ENCODE measurements at places on chromosomes 2 and 18. TPM values are rescaled to one million over a fixed set of nuclear protein-coding genes. Genes with fewer than 3 reads are reported as not detected.
A peak's percentile ranks its signal among the peaks of the same experiment; 100 is the strongest.

DNA sequence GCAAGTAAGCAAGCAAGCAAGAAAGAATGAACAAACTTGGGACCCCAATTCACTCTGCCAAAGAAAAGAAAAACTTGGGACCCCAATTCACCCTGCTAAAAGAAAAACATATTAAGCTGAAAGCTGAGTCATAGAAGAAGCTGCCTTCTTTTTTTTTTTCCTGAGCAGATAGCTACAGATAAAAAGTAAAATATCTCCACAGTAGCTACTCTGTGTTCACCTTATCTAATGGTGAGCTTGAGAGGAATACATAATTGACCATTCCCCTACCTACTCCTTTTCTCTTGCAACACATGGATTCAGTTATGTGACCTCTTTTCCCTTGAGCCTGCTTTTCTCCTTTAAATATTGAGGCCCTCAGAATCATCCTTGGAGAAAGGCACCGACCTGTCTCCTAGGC, 63.0 kb downstream of the MCFD2 start:
- no peak for DNase-seq
- no peaks in the 10 kb centered on the region for H3K36me3 ChIP-seq
- no peaks in the 10 kb centered on the region for H3K4me1 ChIP-seq
- H3K4me3 ChIP-seq: no peak overlapping the region
- no peaks in the 10 kb centered on the region for H3K27me3 ChIP-seq

DNA sequence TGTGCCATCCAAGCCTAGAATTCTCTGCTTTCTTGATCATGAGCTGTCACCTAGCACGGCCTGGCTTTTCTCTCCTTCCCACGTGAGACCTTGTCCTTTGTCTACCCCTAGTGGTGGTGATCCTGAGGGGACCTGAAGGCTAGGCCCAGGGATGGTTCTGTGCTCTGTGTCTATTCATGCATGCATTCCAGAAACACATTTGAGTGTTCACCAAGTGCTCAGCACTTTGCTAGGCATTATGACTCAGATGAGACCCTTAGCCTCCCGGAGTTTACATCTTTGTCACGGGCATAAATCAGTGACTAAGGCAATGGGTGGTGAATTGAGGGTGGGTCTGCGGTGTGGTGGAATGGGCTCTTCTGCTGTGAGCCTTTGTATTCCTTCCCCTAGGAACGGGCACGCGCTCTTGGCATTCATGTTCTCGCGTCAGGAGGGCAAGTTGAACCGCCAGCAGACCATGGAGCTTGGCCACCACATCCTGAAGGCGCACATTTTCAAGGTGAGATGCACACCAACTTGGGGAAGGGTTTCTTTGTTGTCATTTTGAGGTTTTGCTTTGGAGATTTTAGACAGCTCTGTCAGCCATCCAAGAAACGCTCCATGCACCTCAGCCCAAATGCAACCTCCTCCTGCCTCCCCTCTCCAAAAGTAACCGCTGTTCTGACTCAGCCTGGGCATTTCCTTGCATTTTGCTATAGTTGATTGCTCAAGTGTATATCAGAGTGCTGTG, 100.9 kb downstream of the WDSUB1 start:
- no peaks in the 10 kb centered on the region for H3K4me1 ChIP-seq
- no peaks in the 10 kb centered on the region for H3K36me3 ChIP-seq
- H3K27me3 ChIP-seq: no peaks in the 10 kb centered on the region
- H3K4me3 ChIP-seq: no peak overlapping the region
- H3K27ac ChIP-seq: no peak overlapping the region

GRCh38 chr18:51490860-51491259, 293.4 kb upstream of the MEX3C start:
- peaks cover 7% of the 10 kb centered on the region for H3K27me3 ChIP-seq
- DNase-seq: no peak
- H3K27ac ChIP-seq: no peak overlapping the region

DNA sequence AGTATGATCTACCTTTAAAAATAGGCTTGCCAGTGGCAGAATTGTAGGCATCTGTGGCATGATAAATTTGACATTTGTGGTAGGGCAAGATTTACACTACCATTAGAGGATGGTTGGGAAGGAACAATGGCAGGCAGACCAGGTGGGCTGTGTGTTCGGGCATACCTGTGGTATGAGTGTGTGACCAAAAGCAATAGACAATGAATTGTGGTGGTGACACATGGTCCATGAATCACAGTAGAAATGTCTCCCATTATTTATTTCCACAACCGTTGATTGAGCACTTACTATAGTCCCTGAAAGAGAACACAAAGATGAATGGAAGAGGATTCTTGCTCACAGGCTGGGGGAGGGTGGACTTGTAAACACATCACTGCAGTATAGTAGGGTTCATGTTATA, 29.9 kb upstream of the RUFY4 start:
- no peak overlapping the region for H3K27ac ChIP-seq
- no peak overlapping the region for H3K4me3 ChIP-seq
- H3K36me3 ChIP-seq: peaks cover 2% of the 10 kb centered on the region
- H3K27me3 ChIP-seq: peaks cover 13% of the 10 kb centered on the region
- peaks cover 14% of the 10 kb centered on the region for H3K4me1 ChIP-seq
- DNase-seq: no peak

DNA sequence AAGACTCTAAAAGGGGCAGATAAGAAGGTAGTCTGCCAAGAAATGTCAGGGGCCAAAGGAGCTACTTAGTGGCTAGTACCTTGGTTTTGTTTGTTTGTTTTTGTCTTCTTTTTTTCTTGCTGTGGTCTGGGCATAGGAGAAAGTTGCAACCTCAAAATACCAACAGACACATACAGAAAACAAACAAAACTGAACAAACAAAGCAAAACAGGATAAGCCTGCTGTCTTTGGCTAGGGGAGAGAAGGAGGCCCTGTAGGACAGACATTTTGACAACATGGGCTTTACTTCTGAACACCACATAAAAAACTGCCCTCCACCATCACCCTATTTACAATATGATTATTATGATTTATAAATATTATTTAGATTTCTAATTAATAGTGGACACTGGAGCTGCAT, 460.8 kb downstream of the PTH2R start:
- H3K27me3 ChIP-seq: no peaks in the 10 kb centered on the region
- no peaks in the 10 kb centered on the region for H3K4me1 ChIP-seq
- no peak overlapping the region for H3K4me3 ChIP-seq
- DNase-seq: no peak
- H3K27ac ChIP-seq: no peak overlapping the region

DNA sequence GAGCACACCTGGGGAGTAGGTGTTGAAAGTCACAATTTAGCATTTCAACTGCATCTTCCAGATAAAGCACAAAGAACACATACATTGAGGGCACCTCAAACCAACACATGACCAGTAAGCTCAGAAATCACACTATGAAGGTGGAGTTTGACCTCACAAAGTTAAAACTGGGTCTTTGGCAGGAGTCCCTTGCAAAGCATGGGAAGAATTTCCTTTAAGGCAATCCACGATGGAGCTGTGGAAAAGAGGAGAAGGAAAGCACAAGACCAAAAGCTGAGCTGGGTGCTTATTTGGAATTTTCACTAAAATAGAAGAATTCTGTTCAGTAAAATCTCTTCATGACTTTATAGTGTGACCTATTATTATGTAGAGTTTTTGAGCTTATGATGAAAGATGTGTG, 212.9 kb upstream of the APCDD1 start:
- no peaks in the 10 kb centered on the region for H3K36me3 ChIP-seq
- DNase-seq: no peak
- H3K4me1 ChIP-seq: no peaks in the 10 kb centered on the region
- H3K27me3 ChIP-seq: no peaks in the 10 kb centered on the region
- no peak overlapping the region for H3K4me3 ChIP-seq

GRCh38 chr18:74590671-74591070, 7.0 kb upstream of the ZNF407 start:
- no peak overlapping the region for H3K4me3 ChIP-seq
- H3K27me3 ChIP-seq: peaks cover 14% of the 10 kb centered on the region
- H3K27ac ChIP-seq: no peak overlapping the region

DNA sequence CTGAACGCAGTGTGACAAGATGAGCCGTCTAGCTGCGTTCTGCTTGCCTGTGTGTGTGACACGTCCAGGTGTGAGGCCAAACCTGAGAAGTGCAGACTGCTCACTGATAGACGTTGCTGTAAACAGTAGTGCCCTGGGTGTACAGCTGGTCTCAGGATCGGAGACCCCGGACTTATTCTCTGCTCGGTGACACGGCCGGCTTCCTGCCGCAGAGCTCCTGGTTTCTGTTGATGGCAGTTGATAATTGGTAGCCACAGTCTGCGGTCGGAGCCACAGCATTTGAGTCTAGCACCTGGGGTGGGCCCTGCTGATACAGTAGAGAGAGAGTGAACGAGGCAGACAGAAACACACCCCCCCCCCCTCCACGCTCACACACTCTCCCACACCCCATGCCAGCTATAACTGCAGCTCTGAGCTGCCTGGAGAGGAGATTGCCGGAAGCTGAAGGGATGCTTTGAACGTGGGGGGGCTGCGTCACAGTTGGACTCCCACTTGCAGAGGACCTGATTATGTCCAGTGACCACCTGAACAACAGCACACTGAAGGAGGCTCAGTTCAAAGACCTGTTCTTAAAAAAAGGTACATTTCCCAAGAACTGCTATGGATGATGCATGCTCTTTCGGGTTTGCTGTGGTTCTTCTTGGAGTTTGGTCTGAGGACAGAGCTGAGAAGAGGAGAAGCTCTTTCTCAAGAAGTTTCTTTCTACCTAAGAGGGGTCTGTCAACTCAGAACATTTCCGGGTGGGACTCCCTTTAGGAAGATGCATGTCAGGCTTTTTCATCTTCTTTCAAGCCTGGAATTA, 114.0 kb downstream of the FAM210A start:
- H3K36me3 ChIP-seq: peaks cover 13% of the 10 kb centered on the region
- peaks cover 91% of the 10 kb centered on the region for H3K4me1 ChIP-seq
- no peaks in the 10 kb centered on the region for H3K27me3 ChIP-seq

The ZNF519 gene
- 16.3 TPM for total RNA-seq

The ASB18 gene
- not detected for total RNA-seq

DNA sequence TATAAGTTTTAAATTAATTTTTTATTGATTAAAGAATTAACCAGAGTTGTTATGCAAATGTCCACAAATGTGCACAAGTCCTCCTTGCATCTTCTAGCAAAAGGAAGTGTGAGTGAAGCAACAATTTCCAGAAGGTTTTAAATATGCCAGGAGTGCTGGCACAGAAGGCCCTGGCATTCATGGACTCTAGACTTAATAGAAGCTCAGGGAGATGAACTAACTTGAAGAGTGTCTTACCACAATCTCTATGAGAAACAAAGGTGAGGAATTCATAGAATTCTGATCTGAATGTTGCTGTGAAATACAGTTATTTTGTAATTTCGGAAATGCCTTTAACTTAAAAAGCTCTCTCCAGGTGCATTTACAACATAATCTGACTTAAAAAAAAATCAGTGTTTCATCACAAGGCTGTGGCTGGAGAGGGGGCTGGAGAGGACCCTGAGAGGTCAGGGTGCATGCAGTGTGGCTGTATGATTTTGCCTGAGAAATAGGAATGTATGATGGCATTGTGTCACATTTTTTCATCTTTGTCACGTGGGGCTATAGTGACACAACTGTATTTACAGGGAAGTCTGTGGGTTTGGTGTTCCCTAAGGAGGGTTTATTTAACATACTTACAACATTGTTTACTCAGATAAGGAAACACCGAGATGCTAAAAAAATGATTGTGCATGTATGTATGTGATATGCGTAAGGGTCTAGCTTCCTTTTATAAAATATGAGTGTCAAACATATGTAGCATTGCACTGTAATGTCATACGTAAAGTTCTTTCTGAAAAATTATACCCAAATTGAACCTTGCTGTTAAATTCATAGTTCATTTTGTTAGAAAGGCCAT, 66.2 kb downstream of the MAP4K4 start:
- H3K4me1 ChIP-seq: peaks cover 69% of the 10 kb centered on the region
- DNase-seq: no peak

The PASK gene
- total RNA-seq: 88.1 TPM

GRCh38 chr2:289362-290089, 1.6 kb upstream of the ALKAL2 start:
- H3K27me3 ChIP-seq: peaks cover 38% of the 10 kb centered on the region
- no peak overlapping the region for H3K27ac ChIP-seq
- H3K4me1 ChIP-seq: peaks cover 5% of the 10 kb centered on the region
- H3K4me3 ChIP-seq: peak overlapping the region; percentile 50
- peak; percentile 24 for DNase-seq
- no peaks in the 10 kb centered on the region for H3K36me3 ChIP-seq

GRCh38 chr2:150020221-150020620, 432.6 kb upstream of the MMADHC start:
- H3K4me1 ChIP-seq: no peaks in the 10 kb centered on the region
- no peak overlapping the region for H3K4me3 ChIP-seq
- no peaks in the 10 kb centered on the region for H3K27me3 ChIP-seq
- H3K27ac ChIP-seq: no peak overlapping the region
- DNase-seq: no peak
- no peaks in the 10 kb centered on the region for H3K36me3 ChIP-seq

DNA sequence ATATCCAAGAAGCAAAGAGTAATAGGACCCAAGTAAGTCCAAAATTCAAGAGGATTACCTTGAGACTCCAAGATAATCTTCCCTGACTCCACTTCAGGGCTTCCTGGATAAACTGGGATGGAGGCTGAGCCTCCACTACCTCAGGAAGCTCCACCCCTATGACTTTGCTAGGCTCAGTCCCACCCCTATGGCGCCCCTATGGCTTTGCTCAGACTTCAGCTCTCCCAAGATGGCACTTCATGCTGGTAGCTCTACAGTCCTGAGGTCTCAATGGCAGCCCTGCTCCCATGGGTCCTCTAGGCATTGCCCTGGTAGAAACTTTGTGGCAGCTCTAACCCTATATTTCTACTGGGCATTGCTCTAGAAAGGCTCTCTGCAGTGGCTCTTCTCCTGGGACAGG, 69.9 kb upstream of the CHAC2 start:
- H3K36me3 ChIP-seq: peaks cover 36% of the 10 kb centered on the region
- H3K4me3 ChIP-seq: no peak overlapping the region
- H3K27ac ChIP-seq: no peak overlapping the region
- H3K27me3 ChIP-seq: no peaks in the 10 kb centered on the region

DNA sequence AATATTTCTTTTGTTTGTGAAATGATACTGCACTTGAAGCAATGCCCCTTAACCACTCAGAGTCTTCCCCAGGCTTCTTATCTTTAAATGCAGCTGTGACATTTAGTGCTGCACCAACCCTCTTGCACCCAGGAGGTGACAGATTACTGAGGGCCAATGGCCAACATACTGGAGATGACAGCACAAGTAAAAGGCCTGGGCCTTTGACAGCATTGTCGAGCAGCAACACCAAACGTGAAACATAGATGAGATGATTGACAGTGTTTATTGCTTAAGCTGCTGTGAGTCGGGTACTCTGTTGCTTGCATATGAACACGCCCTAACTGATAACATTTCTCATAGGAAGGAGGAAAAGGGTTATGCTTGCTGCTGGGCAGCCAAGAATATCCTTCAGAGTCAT, 80.3 kb downstream of the THNSL2 start:
- no peak for DNase-seq
- no peaks in the 10 kb centered on the region for H3K4me1 ChIP-seq
- no peak overlapping the region for H3K27ac ChIP-seq
- H3K4me3 ChIP-seq: no peak overlapping the region
- H3K36me3 ChIP-seq: no peaks in the 10 kb centered on the region

The ARHGAP15 gene
- 62.6 TPM for total RNA-seq

Measured in activated CD4-positive, alpha-beta T cell treated with anti-CD3 and anti-CD28 coated beads for 36 hours (primary cell).